ENCODE measurements at places on chromosomes 12 and 14.
A peak's percentile ranks its signal among the peaks of the same experiment; 100 is the strongest.

GRCh38 chr12:2683283-2684025 lies 111.3 kb upstream of the FKBP4 start:
- DNase-seq = no peak

DNA sequence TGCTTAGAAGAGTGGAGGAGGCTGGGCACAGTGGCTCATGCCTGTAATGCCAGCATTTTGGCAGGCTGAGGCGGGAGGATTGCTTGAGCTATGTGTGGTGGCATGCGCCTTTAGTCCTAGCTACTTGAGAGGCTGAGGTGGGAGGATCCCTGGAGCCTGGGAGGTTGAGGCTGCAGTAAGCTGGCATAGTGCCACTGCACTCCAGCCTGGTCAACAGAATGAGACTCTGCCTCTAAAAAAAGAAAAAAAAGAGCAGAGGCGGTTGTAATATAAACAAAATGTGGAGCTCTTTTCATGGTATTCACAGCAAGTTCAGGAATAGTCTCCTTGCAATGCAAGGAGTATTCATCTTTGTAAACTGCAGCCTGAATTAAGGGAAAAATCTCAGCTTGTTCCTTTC lies 27.2 kb downstream of the ARID2 start:
- no peak for DNase-seq

- DNase-seq = peak; percentile 80
Measured at GRCh38 chr12:104288635-104289274, 14.8 kb upstream of the EID3 start.

- no peak for DNase-seq
Measured at GRCh38 chr12:122992386-122992785, 11.9 kb downstream of the ARL6IP4 start.

- no peak for DNase-seq
Measured at GRCh38 chr12:58026897-58027891, 85.8 kb downstream of the ATP23 start.

GRCh38 chr14:104681689-104682074 lies 7.7 kb upstream of the INF2 start:
- DNase-seq = no peak

- DNase-seq = no peak
Measured at GRCh38 chr12:76266797-76267196, 81.4 kb downstream of the BBS10 start.

GRCh38 chr12:120677765-120678473 lies 9.0 kb upstream of the MLEC start:
- DNase-seq = no peak

GRCh38 chr12:121390856-121391255 lies 9.1 kb upstream of the RNF34 start:
- no peak for DNase-seq

GRCh38 chr12:67483871-67484554 lies 164.5 kb upstream of the DYRK2 start:
- no peak for DNase-seq

DNA sequence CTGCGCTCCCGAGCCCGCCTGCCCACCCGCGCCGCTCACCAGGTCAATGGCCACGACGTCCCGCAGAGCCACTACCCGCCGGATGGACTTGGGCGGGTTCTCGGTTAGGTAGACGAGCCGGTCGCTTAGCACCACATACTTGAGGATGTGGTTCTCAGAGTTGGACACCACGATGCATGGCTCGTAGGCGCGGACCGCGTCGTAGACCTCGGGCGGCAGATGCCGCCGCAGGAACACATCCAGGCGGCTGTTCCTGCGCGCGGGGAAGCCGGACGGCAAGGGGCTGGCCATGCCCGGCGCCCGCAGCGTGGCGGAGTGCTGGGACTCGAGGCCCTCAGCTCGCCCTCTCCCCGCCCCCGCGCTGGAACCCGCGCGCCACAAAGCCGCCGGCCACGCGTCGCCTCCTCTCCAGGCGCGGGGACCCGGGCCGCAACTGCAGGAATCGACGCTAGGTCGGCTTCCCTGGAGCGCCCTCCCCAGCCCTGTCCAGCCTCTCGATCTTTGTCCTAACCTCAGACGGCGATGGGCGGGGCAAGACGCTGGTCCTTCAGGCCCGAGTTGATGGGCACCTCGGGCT lies at the start of gene C12orf56:
TSS of gene C12orf56 (minus strand) at position 484 of the 577 bp plus-strand sequence. CDS start at position 291, 193 bp downstream.
- peak; percentile 30 for DNase-seq

GRCh38 chr12:94553130-94553519 lies 93.5 kb upstream of the CEP83 start:
- no peak for DNase-seq

GRCh38 chr12:24993793-24994192 lies 44.9 kb upstream of the BCAT1 start:
- DNase-seq = no peak

DNA sequence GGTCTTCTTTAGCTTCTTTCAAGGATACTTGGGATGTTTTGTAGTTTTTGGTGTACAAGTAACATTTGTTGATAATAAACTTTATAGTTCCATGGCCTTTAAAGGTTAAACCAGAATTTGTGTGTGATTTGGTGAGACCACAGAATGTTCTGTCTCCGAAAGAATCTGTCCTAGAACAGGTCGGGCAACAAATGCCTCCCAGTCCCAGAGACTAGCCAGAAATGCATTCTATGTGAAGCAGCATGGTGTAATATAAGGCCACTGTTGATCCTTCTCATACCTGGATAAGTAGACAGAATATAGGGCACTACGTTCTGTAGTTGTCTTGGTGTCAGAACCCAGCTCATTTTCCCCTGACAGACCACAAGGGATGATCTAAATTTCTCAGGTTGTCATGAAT lies 10.0 kb downstream of the STYK1 start:
- no peak for DNase-seq

- DNase-seq = no peak
Measured at GRCh38 chr14:29220072-29220471, 453.5 kb downstream of the FOXG1 start.

- peak; percentile 41 for DNase-seq
Measured at GRCh38 chr12:50699940-50700339, 64.0 kb upstream of the ATF1 start.

DNA sequence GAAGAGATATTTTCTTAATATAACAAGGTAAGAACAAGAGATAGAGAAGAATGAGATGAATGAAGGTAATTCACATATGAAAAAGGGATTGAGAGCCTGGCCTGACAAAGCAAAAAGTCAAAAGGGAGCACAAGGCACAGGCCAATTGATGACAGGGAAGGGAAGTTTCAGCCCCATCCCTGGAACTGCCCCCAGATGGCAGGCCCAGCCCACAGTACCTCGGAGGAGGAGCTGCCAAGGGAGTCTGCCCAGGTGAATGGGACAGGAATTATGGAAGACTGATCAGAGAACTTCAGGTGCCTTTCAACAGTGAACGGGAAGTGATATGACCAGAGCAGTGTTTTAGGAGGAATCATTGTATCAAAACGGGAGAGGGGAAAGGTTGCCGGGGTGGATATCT lies 15.7 kb downstream of the SNRPF start:
- DNase-seq = no peak

DNA sequence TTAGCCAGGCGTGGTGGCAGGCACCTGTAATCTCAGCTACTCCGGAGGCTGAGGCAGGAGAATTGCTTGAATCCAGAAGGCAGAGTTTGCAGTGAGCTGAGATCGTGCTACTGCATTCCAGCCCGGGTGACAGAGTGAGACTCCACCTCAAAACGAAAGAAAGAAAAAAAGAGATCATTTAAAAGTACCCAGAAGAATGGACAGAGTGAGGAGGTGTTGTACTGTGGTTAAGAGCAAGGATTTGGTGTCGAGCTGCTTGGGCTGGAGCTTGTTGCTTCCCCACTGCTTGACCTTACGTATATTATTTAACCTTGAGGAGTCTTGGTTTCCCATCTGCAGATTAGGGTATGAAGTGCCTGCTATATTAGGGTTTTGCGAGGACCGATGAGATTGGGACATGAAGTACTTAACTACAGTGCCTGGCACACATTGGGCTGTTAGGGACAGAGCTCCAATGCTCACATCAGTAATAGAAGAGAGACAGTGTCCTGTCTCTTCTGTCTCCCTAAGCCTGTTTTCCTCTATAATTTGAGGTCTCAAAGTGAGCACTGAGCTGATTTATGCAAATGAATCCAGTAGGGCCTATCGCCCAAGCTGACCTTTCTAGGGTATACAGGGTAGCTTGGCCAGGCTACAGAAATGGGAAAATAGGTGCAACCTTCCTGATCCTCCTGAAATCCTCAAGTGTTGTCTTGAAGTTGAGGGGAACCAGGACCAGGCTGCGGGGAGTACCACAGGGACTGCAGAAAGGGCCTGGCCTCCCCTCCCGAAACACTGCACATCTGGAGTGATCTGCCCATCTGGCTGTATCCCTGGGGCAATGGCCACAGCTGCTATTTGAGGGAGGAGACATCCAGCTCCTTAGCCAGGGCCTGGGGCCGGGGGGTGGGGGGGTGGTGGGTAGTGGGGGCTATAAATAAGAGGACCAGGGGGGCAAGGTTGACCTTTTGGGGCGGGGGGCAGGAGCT lies 8.6 kb upstream of the HDAC7 start:
- DNase-seq = no peak

DNA sequence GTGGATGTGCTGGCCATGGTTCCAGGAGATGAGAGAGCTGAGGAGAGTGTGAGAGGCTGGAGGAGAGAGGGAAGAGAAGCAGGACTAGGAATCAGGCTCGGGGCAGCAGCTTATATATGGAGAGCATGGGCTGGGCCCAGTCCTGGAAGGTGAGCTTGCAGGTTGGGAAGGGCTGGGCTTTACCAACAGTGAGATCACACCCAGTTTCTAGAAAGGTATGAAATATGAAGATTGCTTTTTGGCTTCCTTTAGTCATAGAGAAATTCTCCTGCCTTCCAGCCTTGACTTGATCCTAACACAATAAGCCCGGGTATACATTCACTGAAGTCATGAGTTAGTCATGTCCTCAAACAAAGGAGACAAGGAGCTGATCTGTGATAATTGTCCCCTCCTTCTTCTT lies at the start of gene KRT6A:
TSS of gene KRT6A (minus strand) at position 86 of the 400 bp plus-strand sequence. CDS start at position 17, 69 bp downstream.
- no peak for DNase-seq

- no peak for DNase-seq
Measured at GRCh38 chr12:49037111-49037946, 18.8 kb upstream of the PRKAG1 start.
